ENCODE measurements at places on chromosomes 3 and 15. TPM values are rescaled to one million over a fixed set of nuclear protein-coding genes. Genes with fewer than 3 reads are reported as not detected.

Gene BUB1B
- total RNA-seq = 23.2 TPM

Gene TIGIT
- total RNA-seq = not detected

Gene CNTN3
- not detected for total RNA-seq

Gene PLSCR5
- total RNA-seq = not detected

Gene GRAMD2A
- total RNA-seq = 0.26 TPM
